ENCODE measurements at places on chromosomes 3 and 15.

- DNase-seq = no peak
These were observed 670.6 kb downstream of the PLOD2 start for GRCh38 chr3:145490088-145491048.

DNA sequence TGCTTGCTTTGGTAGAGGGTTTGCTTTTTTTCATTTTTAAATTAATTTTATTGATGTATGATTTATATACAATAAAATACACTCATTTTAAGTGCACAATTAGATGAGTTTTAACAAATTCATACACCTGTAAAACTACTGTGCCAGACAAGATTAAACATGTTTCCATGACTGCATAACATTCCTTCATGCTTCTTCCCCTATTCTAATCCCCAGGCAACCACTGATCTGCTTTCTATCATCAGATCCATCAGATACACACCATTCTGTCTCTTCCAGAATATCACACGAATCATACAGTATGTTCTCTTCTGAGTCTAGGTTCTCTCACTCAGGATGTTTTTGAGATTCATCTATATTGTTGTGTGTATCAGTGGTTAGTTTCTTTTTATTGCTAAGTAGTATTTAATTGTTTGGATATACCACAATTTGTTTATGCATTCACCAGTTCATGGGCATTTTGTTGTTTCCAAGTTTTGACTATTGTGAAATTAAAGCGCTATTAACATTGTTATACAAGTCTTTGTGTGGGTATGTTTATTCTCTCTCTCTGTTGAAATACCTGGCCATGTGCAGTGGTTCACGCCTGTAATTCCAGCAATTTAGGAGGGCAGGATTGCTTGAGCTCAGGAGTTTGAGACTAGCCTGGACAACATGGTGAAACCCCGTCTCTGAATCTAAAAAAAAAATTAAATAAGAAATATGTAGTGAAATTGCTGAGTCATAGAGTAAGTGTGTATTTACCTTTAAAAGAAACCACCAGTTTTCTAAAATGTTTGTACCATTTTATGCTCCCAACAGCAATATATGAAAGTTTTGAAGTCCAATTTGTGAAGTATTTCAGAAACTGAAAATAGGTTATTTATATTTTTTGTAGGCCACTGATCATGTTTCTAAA lies 7.0 kb upstream of the TFG start:
- no peak for DNase-seq

DNA sequence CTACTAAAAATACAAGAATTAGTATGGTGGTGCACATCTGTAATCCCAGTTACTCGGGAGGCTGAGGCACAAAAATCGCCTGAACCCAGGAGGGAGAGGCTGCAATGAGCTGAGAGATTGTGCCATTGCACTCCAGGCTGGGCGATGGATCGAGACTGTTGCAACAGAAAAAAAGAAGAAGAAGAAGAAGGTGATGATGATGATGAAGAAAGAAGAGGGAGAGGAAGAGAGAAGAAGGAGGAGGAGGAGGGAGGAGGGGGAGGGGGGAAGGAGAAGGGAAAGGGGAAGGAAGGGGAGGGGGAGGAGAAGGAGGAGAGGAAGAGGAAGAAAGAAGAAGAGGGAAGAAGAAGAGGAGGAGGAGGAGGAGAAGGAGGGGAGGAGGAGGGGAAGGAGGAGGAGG lies 33.2 kb upstream of the ZNF710 start:
- no peak for DNase-seq

GRCh38 chr3:196513697-196514349 lies 1.3 kb downstream of the SMCO1 start:
- DNase-seq = no peak

GRCh38 chr3:128727996-128728395 lies 2.0 kb downstream of the RAB7A start:
- DNase-seq = no peak

Measured in hypothalamus (tissue), 51 donors.